ENCODE measurements at places on chromosomes 2 and 18.
A peak's percentile ranks its signal among the peaks of the same experiment; 100 is the strongest.

GRCh38 chr2:169072163-169072925 is 3.0 kb downstream of the DHRS9 start:
- no peak for DNase-seq

GRCh38 chr18:26540043-26540628 is 8.2 kb downstream of the KCTD1 start:
- DNase-seq: no peak

DNA sequence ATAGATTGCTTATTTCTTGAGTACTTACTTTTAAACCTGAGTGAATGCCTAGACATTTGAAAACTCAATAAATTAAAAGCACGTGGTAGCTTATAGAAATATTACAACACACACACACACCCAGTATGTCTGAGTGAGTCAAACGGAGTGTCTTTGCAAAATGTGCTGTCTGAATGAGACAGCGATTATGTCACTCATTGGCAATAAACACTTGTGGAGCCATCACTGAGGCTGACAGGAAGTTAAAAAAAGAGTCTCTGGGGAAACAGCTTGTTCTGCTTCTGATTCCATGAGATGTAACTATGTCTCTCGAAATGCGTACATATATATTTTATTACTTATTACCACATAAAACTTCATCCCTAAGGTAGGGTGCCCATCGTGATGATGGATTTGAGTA is 22.3 kb upstream of the VPS4B start:
- no peak for DNase-seq

GRCh38 chr18:73923866-73924265 is 223.8 kb downstream of the FBXO15 start:
- no peak for DNase-seq

DNA sequence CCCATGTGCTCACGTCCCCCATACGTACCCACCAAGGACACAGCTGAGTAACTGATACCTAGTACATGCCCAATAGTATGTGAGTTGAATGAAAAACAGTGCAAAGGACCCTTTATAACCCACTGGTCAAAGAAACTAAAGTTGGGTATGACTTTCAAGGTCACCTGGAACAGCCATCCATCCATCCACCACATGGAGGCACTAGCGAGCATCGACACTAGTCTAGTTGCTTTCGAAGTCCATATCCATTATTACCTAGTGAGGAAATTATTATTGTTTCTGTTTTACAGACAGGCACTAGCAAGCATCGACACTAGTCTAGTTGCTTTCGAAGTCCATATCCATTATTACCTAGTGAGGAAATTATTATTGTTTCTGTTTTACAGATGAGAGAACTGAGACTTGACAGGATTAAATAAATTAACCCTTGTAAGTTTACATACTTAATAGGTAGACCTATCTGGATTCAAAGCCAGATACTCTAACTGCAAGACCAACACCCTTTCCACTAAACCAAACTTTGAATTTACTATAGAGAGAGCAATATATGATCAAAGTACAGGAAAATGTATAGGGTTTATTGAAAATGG is 233.7 kb downstream of the METTL4 start:
- peak; percentile 19 for DNase-seq

DNA sequence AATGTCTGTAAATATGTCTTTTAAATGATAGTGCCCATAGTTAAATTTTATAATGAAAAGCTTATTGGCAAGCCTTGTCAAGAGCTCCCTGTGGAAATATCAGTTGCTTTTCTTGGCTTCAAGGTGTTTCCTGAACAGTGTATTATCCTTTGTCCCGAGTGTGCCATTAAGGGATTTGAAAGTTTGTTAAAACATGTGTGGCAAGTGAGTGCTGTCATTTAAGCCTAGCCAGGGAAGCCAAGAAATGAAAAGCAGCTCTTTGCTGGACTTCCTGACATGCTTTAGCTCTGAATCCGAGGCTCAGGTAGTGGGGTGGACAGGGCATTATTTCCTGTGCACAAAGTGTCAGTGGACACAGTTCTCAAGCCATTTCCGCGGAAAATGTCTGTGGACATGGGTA is 111.5 kb downstream of the DIS3L2 start:
- DNase-seq: no peak

- DNase-seq: no peak
Measured at GRCh38 chr2:161578998-161579397, 45.2 kb upstream of the SLC4A10 start.

DNA sequence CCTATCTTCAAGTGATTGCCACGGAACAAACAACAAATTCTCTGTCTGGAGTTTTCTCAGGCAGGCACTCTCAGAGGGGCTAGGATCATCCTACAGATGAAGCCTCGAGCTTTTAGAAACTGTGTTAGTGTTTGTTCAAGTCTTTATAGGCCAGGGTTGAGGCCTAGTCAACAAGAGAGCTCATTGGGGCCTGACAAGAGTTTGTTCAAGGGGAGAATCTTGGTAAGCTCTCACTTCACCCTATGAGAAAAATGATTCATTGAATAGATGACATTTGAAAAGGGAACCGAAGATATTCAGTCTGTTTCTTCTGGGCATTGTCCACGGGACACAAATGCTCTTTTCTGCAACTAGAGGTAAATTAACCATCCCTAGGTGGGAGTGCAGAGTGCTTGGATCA is 476.9 kb downstream of the PTPRM start:
- DNase-seq: no peak

GRCh38 chr2:176565641-176566323 is 296.5 kb downstream of the MTX2 start:
- DNase-seq: no peak

DNA sequence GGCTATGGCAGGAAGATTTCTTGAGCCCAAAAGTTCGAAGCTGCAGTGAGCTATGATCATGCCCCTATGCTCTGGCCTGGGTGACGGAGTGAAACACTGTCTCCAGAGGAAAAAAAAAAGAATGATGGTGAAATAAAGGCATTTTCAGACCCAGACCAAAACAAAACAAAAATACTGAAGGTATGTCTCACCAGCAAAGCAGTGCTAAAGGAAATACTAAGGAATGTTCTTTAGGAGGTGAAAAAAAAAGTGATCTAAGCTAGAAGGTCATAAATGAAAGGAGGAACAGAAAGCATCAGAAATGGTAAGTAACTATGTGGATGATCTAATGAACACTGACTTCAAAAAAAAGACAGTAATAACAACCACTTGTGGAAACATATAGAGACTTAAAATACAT is 18.7 kb downstream of the SS18 start:
- DNase-seq: no peak

GRCh38 chr2:169983506-169983905 is 156.3 kb downstream of the UBR3 start:
- DNase-seq: no peak

DNA sequence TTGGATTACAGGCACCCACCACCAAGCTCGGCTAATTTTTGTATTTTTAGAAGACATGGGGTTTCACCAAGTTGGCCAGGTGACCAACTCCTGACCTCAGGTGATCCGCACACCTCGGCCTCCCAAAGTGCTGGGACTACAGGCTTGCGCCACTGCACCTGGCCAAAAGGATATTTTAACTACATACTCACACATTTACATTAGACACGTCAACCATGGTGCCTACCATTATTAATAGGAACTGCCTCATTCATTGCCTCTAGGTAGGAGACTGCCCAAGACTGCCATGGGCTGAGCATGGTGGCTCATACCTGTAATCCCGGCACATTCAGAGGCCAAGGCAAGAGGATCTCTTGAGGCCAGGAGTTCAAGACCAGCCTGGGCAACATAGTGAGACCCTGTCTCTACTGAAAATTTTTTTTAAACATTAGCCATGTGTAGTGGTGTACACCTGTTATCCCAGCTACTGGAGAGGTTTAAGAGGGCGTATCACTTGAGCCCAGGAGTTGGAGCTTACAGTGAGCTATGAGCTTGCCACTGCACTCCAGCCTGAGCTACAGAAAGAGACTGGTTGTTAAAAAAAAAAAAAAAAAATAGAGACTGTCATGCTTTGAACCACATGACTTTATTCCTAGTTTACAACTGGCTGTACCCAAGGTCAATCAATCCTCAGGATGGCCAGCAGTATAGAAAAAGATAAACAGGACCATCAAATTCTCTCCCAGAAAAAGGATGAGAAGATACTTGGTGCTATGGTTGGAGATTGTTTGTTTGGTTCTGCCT is 31.1 kb upstream of the EPC2 start:
- DNase-seq: no peak

DNA sequence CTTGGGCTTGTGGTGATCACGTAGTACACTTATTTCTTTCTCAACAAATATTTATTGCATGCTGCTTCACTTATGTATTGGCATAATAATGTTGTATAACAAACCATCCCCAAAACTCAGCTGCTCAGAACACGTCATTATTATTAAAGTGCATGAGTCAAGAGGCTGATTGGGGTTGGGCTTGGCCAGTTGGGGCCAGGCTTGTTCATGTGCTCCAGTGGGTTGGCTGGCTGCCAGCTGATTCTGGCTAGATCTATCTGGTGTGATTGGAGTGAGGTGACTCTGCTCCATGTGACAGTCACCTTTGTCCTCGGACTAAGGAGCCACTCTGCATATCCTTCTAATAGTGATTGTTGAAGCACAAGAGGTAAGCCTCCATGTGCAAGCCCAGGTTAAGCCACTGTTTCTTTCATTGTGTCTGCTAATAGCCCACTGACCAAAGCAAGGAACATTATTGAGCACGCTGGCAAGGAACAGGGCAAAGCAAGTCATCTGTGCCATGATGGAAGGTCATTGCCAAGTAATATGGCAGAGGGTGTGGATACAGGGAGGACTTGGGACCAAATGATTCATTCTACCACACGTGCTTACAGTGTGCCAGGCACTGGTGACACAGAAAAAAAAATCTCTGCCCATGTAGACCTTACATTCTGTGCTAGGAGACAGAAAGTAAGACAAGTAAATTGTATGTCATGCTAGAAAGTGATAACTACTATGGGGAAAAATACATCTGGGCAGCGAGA is 63.3 kb upstream of the TMEM182 start:
- no peak for DNase-seq

- DNase-seq: no peak
Measured at GRCh38 chr2:54864096-54864495, 140.6 kb downstream of the EML6 start.

- DNase-seq: no peak
Measured at GRCh38 chr2:68813596-68813995, 57.6 kb downstream of the BMP10 start.

- no peak for DNase-seq
Measured at GRCh38 chr2:84844141-84844540, 36.7 kb downstream of the TRABD2A start.

DNA sequence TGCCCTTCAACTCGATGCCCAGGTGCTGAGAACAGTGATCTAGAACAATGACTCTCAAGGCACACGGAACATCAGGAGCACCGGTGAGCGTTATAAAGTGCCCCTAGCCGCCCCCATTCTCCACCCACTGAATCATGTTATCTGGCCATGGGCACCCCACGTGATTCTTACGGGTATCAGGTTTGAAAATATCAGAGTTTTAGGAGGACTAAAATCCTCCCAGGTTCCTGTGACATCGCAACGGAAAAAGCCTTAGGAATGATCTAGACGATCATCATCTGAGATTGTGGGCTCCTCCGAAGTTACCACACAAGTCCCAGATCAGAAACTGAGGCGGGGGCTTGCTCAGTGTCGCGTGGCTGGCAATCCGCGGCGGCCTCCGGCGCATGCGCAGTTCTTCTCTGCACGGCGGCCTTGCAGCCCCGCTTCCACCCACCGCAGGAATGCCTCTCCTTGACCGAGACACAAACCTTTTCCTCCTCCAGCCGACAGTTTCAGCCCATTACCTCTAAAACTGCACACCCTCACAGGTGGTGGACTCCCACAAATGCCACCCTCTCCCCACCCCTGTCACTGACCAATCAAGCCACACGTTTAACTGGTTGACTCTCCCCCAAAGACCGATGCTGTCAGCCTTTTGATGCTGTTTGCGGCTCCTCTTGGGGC is 5.8 kb upstream of the MRPL33 start:
- DNase-seq: peak; percentile 32

- no peak for DNase-seq
Measured at GRCh38 chr2:203758841-203759689, 52.6 kb downstream of the CD28 start.

GRCh38 chr2:24843330-24843860 is 50.2 kb downstream of the CENPO start:
- no peak for DNase-seq

DNA sequence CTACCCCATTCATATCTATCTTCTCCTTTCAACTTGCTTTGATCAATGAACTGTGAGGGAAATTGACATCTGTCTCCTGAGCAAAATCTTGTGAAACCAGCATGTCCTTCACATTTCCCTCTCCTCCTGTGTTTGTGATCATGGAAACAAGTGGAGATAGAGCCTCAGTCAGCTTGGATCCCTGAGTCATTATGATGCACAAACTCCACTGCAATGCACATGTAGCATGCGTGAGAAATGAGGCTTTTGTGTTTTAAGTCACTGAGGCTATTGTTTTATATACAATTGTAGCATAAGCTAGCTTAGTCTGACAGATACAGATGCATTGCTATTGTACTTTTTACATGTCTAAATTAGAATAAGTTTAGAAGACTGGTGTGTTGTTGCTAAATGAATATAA is 85.2 kb upstream of the HNMT start:
- DNase-seq: no peak
